ENCODE measurements at places on chromosomes 5 and 9. TPM values are rescaled to one million over a fixed set of nuclear protein-coding genes. Genes with fewer than 3 reads are reported as not detected.
A peak's percentile ranks its signal among the peaks of the same experiment; 100 is the strongest.

GABBR2 gene
- not detected for total RNA-seq

PIP5KL1 gene
- total RNA-seq, result 98.0 TPM

GRM6 gene
- total RNA-seq, result not detected

SPINK1 gene
- total RNA-seq, result 2.6 TPM

TICAM2 gene
- not detected for total RNA-seq

NACC2 gene
- 10.5 TPM for total RNA-seq

- DNase-seq, result peak; percentile 43
Observed at GRCh38 chr5:172114875-172115422, 73.1 kb downstream of the STK10 start.

- DNase-seq, result peak; percentile 86
Observed at GRCh38 chr5:133052317-133053175, 733 bp downstream of the HSPA4 start.

- no peak for DNase-seq
Observed at GRCh38 chr5:62794456-62794855, 215.8 kb downstream of the LRRC70 start.

GRCh38 chr9:77464661-77465060, 183.5 kb downstream of the GNA14 start:
- no peak for DNase-seq

GRCh38 chr5:99795031-99795430, 740.1 kb upstream of the FAM174A start:
- DNase-seq, result peak; percentile 3

DNA sequence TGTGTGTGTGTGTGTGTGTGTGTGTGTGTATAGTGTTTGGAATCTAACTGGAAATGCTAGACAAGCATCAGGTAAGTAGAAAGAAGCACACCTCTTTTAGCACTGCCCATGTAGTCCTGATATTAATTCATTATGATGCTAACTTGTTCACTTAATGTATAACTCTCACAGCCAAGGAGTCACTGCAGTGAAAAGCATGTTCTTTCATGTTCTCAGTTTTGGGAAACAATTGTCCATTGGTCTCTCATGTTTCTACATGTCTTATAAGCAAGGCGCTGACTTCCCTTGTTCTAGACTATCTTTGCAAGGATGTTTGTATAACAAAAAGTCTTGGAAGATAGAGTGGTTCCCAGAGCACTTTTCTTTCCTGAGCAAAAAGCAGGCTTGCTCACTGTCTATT, 148.8 kb upstream of the TNPO1 start:
- DNase-seq, result no peak

- peak; percentile 72 for DNase-seq
Observed at GRCh38 chr9:4985386-4986266, 554 bp downstream of the JAK2 start.

- no peak for DNase-seq
Observed at GRCh38 chr9:4384750-4385149, 84.9 kb upstream of the GLIS3 start.

- DNase-seq, result no peak
Observed at GRCh38 chr5:164071671-164072070, 566.3 kb downstream of the MAT2B start.

DNA sequence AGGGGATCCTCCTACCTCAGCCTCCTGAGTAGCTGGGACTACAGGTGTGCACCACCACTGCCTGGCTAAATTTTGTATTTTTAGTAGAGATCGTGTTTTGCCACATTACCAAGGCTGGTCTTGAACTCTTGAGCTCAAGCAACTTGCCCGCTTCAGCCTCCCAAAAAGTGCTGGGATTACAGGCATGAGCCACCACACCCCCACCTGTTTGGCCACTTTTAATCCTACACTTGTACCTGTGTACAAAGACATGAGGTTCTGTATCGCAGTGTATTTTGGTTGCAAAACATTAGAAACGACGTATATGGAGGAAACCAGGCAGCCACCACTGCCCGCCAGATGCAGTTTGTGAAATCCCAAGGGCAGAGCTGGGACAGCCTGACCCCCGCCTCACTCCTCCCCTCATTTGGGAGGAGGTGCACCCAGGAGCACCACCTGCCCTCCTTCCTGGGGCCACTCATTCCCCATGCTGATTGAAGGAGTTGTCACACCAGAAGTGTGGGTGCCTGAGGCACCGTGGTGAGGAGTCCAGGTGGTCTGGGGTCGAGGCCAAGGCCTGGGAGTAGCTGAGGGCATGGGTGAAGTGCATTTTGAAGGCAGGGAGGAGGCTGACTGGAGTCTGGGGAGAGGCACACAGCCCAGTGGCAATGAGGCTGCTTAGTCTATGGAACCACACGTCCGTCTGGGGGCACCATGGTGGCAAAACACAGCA, 39.3 kb upstream of the OLFM1 start:
- peak; percentile 10 for DNase-seq

Measured in stomach (tissue), 19 donors.